ENCODE measurements at places on chromosomes 3 and 15. TPM values are rescaled to one million over a fixed set of nuclear protein-coding genes. Genes with fewer than 3 reads are reported as not detected.

DNA sequence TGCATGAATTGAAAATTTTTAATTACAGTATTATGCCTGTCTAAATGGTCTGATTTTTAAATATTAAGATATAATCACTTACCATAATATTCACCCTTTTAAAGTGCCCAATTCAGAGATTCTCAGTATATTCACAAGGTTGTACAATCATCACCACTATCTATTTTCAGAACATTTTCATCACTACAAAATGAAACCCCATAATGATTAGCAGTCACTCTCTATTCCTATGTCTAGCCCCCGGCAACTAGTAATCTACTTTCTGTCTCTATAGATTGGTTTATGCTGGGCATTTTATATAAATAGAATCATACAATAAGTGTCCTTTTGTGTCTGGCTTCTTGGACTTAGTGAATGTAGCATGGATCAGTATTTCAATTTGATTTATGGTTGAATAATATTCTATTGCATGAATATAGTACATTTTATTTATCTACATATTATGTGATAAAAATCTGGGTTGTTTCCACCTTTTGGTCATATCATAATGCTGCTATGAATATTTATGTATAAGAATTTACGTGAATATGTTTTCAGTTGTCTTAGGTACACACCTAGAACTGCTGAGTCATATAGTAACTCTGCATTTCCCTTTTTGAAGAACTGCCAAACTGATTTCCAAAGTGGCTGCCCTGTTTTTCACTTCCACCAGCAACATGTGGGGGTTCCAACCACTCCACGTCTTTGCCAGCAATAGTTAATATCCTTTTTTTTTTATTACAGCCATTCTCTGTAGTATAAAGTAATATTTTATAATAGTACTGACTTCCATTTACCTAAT lies 485.7 kb upstream of the ZNF385D start:
- H3K4me3 ChIP-seq: no peak overlapping the region
- no peaks in the 10 kb centered on the region for H3K27me3 ChIP-seq
- H3K36me3 ChIP-seq: no peaks in the 10 kb centered on the region
- DNase-seq: no peak
- no peak overlapping the region for H3K27ac ChIP-seq

GRCh38 chr3:46710671-46711295 lies 6.9 kb downstream of the PRSS50 start:
- H3K36me3 ChIP-seq: no peaks in the 10 kb centered on the region
- H3K4me3 ChIP-seq: no peak overlapping the region
- H3K27me3 ChIP-seq: no peaks in the 10 kb centered on the region
- no peaks in the 10 kb centered on the region for H3K4me1 ChIP-seq
- H3K27ac ChIP-seq: no peak overlapping the region

DNA sequence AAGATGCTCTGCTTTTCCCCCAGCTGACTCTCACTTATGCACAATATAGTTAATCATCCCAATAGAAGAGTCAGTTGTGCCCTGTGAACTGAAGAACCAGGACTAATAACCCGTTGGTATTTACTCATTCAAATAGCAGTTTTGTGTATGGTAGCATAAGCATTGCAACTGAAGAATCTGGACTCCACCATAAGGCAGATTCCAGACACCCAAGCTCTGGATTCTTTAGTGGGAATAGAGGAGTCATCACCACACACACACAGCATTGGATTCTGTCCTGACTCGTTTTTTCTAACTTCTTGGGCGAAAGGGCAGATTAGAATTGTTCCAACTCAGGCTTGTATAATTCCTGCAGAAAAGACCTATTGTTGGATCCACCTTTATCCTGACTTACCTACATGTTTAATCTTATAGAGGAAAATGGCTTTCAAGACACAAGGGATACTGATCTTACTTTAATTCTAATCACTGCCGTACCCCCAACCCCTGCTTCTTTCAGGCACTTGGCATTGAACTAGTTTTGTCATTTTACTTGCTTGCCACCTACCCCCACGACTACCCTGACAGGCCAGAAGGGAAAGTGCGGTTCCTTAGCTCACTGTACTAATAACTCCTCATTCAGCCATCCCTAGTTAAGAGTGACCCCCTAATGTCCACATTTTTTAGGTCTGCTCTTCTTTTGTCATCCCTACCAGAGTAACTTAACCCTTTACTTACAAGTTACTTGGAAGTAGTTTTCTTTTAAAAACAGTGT lies 42.3 kb downstream of the NKIRAS1 start:
- DNase-seq: no peak
- no peak overlapping the region for H3K4me3 ChIP-seq
- no peak overlapping the region for H3K27ac ChIP-seq
- H3K36me3 ChIP-seq: peaks cover 22% of the 10 kb centered on the region
- no peaks in the 10 kb centered on the region for H3K27me3 ChIP-seq
- H3K4me1 ChIP-seq: no peaks in the 10 kb centered on the region

DNA sequence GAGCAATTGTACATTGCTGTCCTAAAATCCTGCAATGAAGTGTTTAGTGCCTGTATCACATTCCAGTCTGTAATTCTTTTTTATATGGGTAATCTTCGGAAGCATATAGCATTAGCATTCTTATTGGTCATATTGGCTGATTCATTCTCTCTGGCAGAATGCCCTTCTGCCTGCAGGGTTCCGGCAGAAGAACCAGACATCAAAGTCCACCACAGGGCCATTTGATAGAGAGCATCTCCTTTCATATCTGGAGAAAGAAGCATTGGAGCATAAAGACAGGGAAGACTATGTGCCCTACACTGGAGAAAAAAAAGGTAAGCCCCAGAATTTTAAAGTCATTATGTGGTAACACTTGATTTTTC lies 39.6 kb downstream of the TMOD3 start:
- H3K36me3 ChIP-seq: peaks cover 75% of the 10 kb centered on the region
- no peaks in the 10 kb centered on the region for H3K27me3 ChIP-seq
- H3K4me1 ChIP-seq: no peaks in the 10 kb centered on the region
- H3K27ac ChIP-seq: no peak overlapping the region
- DNase-seq: no peak

Gene VEPH1
- 7.9 TPM for total RNA-seq

GRCh38 chr3:182913889-182914288 lies 66.4 kb downstream of the DCUN1D1 start:
- no peak overlapping the region for H3K4me3 ChIP-seq
- H3K27me3 ChIP-seq: no peaks in the 10 kb centered on the region
- DNase-seq: no peak
- no peak overlapping the region for H3K27ac ChIP-seq
